ENCODE measurements at places on chromosomes 5 and 9. TPM values are rescaled to one million over a fixed set of nuclear protein-coding genes. Genes with fewer than 3 reads are reported as not detected.

Gene SLC6A7
- not detected for total RNA-seq

Gene SOHLH1
- not detected for total RNA-seq

Gene ROPN1L
- not detected for total RNA-seq

Gene CTNNAL1
- total RNA-seq = 50.4 TPM

Gene LCN1
- total RNA-seq = not detected

Gene UNC5A
- 0.05 TPM for total RNA-seq

Gene OTULINL
- 0.99 TPM for total RNA-seq

Gene PCDHB8
- not detected for total RNA-seq

Gene BARX1
- not detected for total RNA-seq

Gene TMEM252
- total RNA-seq = not detected

Gene IRF1
- 3.5 TPM for total RNA-seq

Gene ALDH7A1
- total RNA-seq = 52.1 TPM

Gene MYMK
- total RNA-seq = not detected

Gene NDUFA8
- 62.1 TPM for total RNA-seq

Gene NR6A1
- total RNA-seq = 1.4 TPM

Gene MYOT
- total RNA-seq = not detected

Gene SLC25A2
- total RNA-seq = not detected

Gene NLN
- 19.6 TPM for total RNA-seq

All from airway epithelial cell (primary cell).